SJSA1 (cell line): ENCODE measurements at places on chromosomes 2 and 18. TPM values are rescaled to one million over a fixed set of nuclear protein-coding genes. Genes with fewer than 3 reads are reported as not detected.

- no peak for DNase-seq
These were observed 192.0 kb downstream of the BCL11A start for GRCh38 chr2:60361498-60361897.

- no peak for DNase-seq
These were observed 66.8 kb upstream of the RIOK3 start for GRCh38 chr18:23386317-23386716.

Gene COA5
- 21.7 and 36.4 TPM in 2 replicates for total RNA-seq

GRCh38 chr2:234670806-234671205 is 173.9 kb upstream of the ARL4C start:
- no peak for DNase-seq

- no peak for DNase-seq
These were observed 63.9 kb downstream of the LRRFIP1 start for GRCh38 chr2:237691029-237691907.

DNA sequence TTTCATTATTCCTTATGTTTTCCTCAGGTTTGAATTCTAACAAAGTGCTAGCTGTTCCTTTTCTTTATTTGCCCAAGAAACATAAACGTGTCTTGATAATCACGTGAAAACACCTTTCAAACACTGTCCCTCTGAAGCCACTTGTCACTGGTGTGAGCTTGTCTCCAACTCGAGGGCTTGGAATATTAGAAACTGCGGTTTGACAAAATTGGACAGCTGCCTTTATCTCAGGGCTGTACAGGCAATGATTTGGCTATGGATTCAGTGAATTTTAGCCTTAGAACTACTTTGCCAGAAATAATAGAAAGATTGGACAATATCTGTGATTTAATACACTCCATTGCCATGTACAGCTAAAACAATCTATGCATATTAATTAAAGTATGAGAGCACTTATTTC is 763.0 kb upstream of the ACVR2A start:
- DNase-seq = no peak

DNA sequence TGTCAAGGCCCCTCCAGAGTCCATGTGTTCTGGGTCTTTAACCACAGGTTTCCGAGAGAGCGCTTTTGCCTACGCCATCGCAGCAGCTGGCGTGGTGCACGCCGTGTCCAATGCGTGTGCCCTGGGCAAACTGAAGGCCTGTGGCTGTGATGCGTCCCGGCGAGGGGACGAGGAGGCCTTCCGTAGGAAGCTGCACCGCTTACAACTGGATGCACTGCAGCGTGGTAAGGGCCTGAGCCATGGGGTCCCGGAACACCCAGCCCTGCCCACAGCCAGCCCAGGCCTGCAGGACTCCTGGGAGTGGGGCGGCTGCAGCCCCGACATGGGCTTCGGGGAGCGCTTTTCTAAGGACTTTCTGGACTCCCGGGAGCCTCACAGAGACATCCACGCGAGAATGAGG is 9.3 kb downstream of the WNT10A start:
- no peak for DNase-seq

Gene RAB6C
- total RNA-seq = not detected in 2 replicates
